Uterine smooth muscle cell (primary cell): ENCODE measurements at places on chromosomes 5 and 9. TPM values are rescaled to one million over a fixed set of nuclear protein-coding genes. Genes with fewer than 3 reads are reported as not detected.

Gene NUTM2G
- not detected in 2 replicates for total RNA-seq

Gene GIN1
- 7.9 and 10.5 TPM in 2 replicates for total RNA-seq

Gene POU5F2
- 1.00 and 1.4 TPM in 2 replicates for total RNA-seq

Gene IFNA13
- not detected in 2 replicates for total RNA-seq

Gene CCNJL
- 0.11 and 0.12 TPM in 2 replicates for total RNA-seq

Gene CA9
- total RNA-seq: 0.44 and 8.6 TPM in 2 replicates

Gene SHISAL2B
- total RNA-seq: 0.25 TPM in 1 of 2 replicates, not detected in the other

Gene GABRA6
- total RNA-seq: not detected in 2 replicates

Gene NR2F1-AS1
- total RNA-seq: 20.1 and 21.0 TPM in 2 replicates
